ENCODE measurements at places on chromosomes 12 and 14.

DNA sequence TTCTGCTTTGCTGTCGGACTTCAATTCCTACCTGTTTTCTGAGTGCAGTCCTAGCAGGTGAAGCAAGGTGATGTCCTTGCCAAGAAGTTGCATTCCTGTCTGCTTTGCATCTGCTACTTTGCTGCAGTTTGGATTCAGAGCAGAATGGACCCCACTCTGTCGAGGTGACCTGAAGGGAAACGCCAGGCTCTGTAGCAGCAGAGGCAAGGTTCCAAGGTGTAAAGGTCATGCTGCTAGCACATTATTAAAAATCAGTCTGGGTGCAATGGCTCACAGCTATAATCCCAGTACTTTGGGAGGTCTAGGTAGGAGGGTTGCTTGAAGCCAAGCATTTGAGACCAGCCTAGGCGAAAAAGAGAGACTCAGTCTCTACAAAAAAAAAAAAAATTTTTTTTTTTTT, 17.3 kb upstream of the ALDH2 start:
- no peak for DNase-seq

DNA sequence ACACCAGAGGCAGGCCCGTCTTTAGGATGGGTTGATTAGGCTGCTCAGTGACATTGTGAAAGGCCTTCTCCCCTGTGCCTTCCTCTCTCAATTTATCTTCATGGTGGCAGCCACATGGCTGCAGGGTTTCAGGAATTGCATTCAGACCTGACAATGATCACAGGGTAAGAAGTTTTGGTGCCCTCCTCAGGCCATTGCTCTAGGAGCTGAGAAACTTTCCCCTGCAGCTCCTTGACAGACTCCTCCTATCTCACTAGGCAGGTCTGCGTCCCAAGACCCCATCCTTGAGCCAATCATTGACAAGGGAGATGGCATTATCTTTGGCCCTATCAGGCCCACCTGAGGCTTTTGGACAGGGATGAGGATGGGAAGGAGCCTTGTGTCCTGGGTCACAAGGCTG, 57.4 kb upstream of the ANO4 start:
- no peak for DNase-seq

DNA sequence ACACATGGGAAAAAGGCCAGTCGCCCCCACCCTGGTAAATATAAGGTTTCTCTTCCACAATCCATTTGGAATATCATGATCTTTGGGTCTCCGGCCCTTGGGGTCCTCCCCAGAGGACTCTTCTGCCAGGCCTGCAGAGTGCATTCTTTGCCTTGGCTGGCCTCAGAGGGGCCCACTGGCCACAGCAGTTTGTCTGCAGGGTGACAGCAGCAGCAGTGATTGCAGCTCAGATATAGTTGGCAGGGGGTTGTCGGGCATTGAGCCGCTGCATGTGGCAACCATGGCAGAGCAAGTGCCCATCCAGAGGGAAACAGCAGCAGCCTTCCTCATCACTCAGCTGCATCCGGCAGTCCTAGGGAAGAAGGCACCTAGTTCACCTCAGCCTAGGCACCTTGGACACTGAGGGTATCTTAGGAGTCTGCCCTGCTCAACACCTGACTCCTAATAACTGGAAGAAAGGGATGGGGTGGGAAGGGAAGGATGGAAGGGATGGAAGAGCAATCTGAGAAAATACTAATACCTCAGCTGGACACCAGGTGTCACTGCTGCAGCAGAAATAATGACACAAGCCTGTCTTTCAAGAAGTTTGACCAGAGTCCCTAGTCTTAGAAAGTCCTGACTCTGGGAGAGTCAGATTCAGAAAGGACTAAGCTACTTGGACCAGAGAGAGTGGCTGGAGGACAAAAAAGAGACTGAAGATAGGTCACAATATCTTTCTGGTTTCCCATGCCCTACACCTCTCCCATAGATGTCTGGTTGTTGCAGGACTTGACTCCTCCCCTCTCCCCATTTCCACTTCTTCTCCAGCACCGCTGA, 8.9 kb downstream of the AJUBA start:
- peak; percentile 22 for DNase-seq

DNA sequence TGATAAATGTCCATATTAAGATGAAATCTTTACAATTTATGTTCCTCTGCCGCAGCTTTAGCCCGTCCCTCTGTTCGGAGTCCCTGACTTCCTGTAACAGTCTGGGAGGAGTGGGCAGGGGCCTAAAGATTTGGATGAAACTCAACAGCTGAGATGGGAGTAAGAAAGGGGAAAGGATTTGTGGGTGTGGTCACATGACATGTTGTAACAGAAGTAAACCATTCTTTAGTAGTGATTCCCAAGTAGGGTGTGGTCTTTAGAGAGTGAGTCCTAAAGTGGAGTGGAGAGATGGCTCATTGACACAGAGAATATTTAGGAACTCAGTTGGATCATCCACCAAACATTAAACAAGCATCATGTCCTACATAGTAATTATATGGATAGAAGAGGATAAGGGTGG, 12.9 kb downstream of the TMEM117 start:
- no peak for DNase-seq

DNA sequence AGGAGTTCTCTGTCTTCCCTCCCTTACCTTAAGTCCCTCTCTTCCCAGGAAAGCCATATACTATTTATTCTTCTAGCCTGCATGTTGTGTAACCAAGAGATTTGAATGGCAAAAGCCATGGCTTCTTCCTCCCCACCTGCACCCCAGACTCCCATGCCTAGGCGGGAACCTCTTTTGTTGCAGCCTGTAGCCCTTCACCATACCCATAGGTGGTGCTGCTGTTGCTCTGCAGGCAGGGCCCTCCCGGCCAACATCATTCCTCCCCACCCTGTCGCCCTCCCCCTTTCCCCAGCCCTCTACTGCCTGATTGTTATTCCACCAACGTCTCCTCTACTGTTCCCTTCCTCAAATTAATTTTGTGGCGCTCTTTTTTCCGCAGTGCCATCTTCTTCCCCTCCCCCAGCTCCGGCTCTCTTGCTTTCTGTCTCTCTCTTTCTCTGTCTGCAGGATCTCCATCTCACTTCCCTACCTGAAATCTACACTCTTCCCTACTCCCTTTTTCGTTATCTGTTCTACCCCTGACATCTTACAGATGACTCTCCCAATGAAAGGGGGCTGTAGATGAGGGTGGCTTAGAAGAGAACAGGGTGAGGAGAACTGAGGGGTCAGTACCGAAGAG, 13.8 kb downstream of the NGDN start:
- DNase-seq, result no peak

DNA sequence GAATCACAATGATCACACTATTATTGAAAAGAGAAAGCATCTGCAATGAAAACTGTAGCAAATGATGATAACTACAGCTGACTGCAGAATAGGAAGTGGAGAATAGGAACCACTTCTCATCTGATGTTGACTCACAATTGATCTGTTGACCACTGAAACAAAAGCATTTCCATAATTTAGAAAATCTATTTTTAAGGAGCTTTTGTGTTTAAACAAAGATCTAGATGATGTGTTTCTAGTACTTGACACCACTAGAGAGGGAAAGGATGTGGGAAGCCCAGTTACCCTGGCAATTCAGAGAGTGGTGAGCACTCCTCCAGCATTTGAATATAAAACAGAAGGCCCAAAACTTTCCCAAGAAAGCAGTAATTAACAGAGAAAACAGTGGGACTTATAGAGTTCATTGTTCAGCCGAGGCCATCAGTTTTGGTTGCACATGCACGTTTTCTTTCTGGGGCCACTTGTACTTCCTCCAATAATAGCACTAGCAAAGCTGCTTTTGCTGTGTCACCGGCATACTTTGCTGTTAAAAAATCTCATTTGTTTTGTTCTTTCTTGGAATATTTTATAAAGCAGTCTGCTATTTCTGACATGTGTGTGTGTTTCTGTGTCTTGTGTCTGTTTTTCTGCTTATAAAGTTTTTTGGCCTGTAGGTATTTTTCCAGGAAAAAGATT, 76.1 kb upstream of the HECTD1 start:
- no peak for DNase-seq

- DNase-seq, result peak; percentile 7
Measured at GRCh38 chr14:90722590-90722989, 93.6 kb downstream of the TTC7B start.

DNA sequence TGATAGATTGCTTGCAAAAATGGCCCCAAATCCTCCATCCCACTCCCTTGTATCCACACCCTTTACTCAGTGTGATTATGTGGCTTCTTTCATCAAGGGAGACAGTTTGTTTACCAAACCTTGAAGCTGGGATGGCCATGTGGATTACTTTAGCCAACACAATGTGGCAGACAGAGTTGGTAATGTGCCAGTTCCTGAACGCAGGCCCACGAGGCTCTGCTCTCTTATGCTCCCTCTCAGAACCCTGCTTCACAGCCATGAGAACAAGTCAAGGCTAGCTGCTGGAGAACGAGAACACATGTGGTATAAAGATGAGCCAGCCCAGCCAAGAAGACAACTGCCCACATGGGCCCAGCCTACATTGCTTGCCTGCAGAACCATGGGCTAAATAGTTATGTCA, 162.3 kb downstream of the NDUFA12 start:
- DNase-seq, result no peak

- no peak for DNase-seq
Measured at GRCh38 chr12:32089156-32089555, 17.5 kb upstream of the BICD1 start.
